ENCODE measurements at places on chromosomes 12 and 14. TPM values are rescaled to one million over a fixed set of nuclear protein-coding genes. Genes with fewer than 3 reads are reported as not detected.
A peak's percentile ranks its signal among the peaks of the same experiment; 100 is the strongest.

GRCh38 chr12:45473636-45474035, 255.9 kb upstream of the ARID2 start:
- DNase-seq, result no peak
- H3K4me1 ChIP-seq, result peaks cover 12% of the 10 kb centered on the region
- no peaks in the 10 kb centered on the region for H3K27me3 ChIP-seq

DNA sequence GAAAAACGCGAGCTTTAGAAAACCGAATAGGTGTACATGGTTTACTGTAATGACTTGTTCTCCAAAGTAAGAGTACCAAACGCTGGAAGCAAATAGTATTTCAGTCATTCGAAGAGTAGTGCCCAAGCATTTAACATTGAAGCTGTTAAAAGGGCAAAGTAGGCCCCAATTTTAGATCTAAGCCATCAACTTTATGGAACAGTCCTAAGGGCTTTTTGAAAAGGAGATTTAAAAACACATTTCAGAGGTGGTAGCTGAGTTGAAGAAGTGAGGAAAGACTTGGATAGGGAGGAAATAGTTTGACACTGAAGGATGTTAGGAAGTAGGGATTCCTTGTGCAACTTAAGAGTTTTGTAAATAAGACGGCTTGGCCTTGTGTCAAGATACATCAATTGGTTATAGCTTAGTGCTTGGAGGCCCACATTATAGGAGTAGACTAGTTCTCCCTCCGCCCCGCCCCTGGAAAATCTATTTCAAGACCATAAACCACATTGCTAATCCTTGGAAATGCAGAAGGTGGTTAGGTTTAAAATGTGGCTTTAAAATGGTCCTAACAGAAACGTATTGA, 783 bp upstream of the TUBA1B start:
- H3K27ac ChIP-seq, result peak overlapping the region; percentile 98
- H3K27me3 ChIP-seq, result no peaks in the 10 kb centered on the region
- H3K4me1 ChIP-seq, result peaks cover 35% of the 10 kb centered on the region
- no peak for DNase-seq
- peaks cover 3% of the 10 kb centered on the region for H3K36me3 ChIP-seq

GRCh38 chr14:31206536-31207286, 882 bp downstream of the HECTD1 start:
- no peaks in the 10 kb centered on the region for H3K36me3 ChIP-seq
- H3K27me3 ChIP-seq, result no peaks in the 10 kb centered on the region
- peak overlapping the region; percentile 97 for H3K4me3 ChIP-seq
- H3K4me1 ChIP-seq, result peaks cover 38% of the 10 kb centered on the region

GRCh38 chr12:89469361-89469760, 55.2 kb downstream of the GALNT4 start:
- peaks cover 28% of the 10 kb centered on the region for H3K4me1 ChIP-seq
- no peaks in the 10 kb centered on the region for H3K36me3 ChIP-seq
- peak overlapping the region; percentile 77 for H3K4me3 ChIP-seq
- peak overlapping the region; percentile 92 for H3K27ac ChIP-seq
- H3K27me3 ChIP-seq, result no peaks in the 10 kb centered on the region

- H3K36me3 ChIP-seq, result peaks cover 2% of the 10 kb centered on the region
- no peak overlapping the region for H3K4me3 ChIP-seq
- no peak overlapping the region for H3K27ac ChIP-seq
- H3K27me3 ChIP-seq, result no peaks in the 10 kb centered on the region
- DNase-seq, result no peak
Observed at GRCh38 chr12:68432622-68433021, 100.5 kb upstream of the MDM1 start.

DNA sequence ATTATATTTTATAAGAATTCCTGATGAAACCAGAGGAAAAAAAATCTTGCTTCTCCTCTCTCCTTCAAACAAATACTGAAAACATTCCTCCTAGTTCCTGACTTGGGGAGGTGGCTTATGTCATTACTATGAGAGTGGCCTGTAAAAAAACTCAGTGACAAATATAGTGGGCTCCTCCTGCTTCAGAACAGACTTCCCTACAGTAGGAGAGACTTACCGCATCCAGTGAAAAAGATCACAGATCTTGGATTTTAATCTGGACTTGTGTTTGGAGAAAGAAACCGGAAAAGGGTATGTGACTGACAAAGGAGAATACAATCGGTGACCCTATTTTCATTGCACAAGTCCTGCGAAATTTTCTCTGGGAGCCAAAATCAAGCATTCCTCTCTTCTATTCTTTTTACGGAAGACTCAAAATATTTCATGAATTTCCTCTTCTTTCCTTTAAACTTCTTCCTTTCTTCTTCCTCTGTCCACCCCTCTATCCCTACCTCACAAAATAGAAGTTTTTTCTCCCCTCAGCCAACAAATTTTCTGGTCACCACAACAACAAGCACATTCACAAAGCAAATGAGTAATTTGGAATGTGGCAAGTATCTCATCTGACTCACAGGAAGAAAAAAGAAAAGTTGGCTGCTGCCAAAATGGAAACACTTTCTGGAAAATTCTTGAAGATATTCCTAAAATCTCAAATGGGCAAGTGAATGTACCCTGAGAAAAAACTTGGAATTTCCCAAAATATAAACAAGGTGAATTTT, 185.1 kb upstream of the CDKN3 start:
- no peaks in the 10 kb centered on the region for H3K36me3 ChIP-seq
- no peaks in the 10 kb centered on the region for H3K4me1 ChIP-seq
- H3K27ac ChIP-seq, result no peak overlapping the region
- no peak for DNase-seq
- H3K4me3 ChIP-seq, result no peak overlapping the region

GRCh38 chr14:58054100-58054499, 97.9 kb downstream of the ARMH4 start:
- peaks cover 3% of the 10 kb centered on the region for H3K36me3 ChIP-seq
- peaks cover 2% of the 10 kb centered on the region for H3K4me1 ChIP-seq
- no peak for DNase-seq
- no peak overlapping the region for H3K4me3 ChIP-seq

DNA sequence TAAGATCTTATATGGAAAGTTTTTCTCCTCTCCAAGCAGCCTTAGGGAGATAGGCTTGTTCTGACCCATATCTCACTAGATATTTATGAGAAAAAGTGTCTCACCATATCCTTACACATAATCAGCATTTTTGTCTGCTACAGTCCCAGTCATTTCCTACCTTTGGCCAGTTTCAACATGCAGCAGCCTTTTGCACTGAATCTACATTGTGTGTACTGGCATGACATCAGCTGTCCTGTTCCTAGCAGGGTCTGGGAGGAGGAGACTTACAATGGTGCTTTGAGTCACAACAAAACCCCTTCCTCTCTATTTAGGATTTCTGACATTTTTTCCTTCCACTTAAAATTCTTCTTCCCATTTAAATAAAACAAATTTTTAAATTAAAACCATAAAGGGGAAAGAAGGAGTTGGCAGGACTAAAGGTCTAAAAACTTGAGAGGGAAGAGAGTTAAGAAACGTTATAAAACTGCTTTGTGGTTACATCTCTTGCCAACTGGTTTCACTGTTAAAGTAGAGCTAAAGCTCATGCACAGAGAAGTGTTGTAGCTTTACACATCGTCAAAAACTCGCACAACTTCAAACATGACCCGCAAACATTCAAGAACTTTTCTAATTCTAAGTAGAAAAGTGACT, 53.3 kb upstream of the CERS5 start:
- H3K27me3 ChIP-seq, result no peaks in the 10 kb centered on the region
- no peak overlapping the region for H3K27ac ChIP-seq
- H3K36me3 ChIP-seq, result no peaks in the 10 kb centered on the region
- peaks cover 30% of the 10 kb centered on the region for H3K4me1 ChIP-seq
- peak overlapping the region; percentile 73 for H3K4me3 ChIP-seq

- H3K27ac ChIP-seq, result peak overlapping the region; percentile 99
- DNase-seq, result no peak
- peaks cover 78% of the 10 kb centered on the region for H3K4me1 ChIP-seq
- H3K27me3 ChIP-seq, result no peaks in the 10 kb centered on the region
- peaks cover 19% of the 10 kb centered on the region for H3K36me3 ChIP-seq
Observed at GRCh38 chr12:6463216-6463615, 7.3 kb downstream of the VAMP1 start.

- H3K36me3 ChIP-seq, result peaks cover 2% of the 10 kb centered on the region
Observed at GRCh38 chr12:95107362-95107761, 33.9 kb upstream of the NR2C1 start.

DNA sequence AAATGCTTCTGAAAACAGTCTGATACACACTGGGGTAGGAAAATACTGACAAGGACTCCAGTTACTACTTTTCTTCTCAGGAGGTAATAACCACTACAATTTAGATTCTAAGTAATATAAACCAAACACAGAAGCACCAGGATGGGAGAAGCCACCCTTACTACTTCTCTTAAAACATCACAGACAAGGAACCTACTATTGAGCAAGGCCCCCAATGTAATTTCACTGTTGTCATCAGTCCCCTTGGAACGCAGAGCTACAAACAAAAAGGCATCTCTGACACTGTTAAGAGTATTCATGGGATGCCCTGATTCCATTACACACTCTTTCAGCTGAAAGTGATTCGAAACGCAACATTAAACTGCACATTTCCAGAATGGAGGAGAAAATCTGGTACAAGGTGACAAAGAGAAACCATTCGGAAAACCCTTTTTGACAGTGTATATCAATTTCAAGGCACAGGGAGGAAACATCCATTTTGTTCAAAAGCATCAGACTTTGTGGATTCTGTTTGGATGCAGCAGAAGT, 185.9 kb downstream of the PPM1H start:
- peaks cover 26% of the 10 kb centered on the region for H3K27me3 ChIP-seq
- H3K27ac ChIP-seq, result no peak overlapping the region
- H3K4me3 ChIP-seq, result no peak overlapping the region

DNA sequence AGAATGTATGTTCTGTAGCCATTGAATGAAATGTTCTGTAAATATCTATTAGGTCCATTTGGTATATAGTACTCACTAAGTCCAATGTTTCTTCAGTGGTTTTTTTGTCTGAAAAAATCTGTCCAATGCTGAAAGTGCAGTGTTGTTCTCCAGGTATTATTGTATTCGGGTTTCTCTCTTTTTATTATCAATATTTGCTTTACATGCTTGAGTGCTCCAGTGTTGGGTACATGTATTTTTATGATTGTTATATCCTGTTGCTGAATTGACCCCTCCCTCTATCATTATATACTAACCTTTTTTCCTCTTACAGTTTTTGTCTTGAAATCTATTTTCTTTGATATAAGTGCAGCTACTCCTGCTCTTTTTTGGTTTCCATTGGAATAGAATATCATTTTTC, 382.2 kb downstream of the CCER1 start:
- no peak for DNase-seq
- H3K27me3 ChIP-seq, result peaks cover 4% of the 10 kb centered on the region
- H3K36me3 ChIP-seq, result no peaks in the 10 kb centered on the region
- H3K27ac ChIP-seq, result no peak overlapping the region

Gene SLC6A15
- total RNA-seq, result not detected

Measured in T-helper 17 cell (primary cell).